Activated CD4-positive, alpha-beta T cell treated with anti-CD3 and anti-CD28 coated beads, Interleukin-2, amount 10 ng/mL, durations not matched to agents 7 days and 5 days (primary cell): ENCODE measurements at places on chromosomes 6 and 20. TPM values are rescaled to one million over a fixed set of nuclear protein-coding genes. Genes with fewer than 3 reads are reported as not detected.

SPAG4 gene
- total RNA-seq, result 1.9 TPM

GRCh38 chr6:31792090-31792374 lies 3.5 kb downstream of the VARS1 start:
- peaks cover 33% of the 10 kb centered on the region for H3K36me3 ChIP-seq
- no peaks in the 10 kb centered on the region for H3K27me3 ChIP-seq
- peak overlapping the region; percentile 46 for H3K27ac ChIP-seq
- peaks cover 46% of the 10 kb centered on the region for H3K4me1 ChIP-seq
- DNase-seq, result no peak
- no peak overlapping the region for H3K4me3 ChIP-seq

SLC16A10 gene
- total RNA-seq, result 3.2 TPM

GRCh38 chr6:154350293-154350692 lies 6.3 kb downstream of the IPCEF1 start:
- DNase-seq, result no peak
- no peak overlapping the region for H3K4me3 ChIP-seq
- no peak overlapping the region for H3K27ac ChIP-seq
- H3K4me1 ChIP-seq, result peaks cover 15% of the 10 kb centered on the region
- H3K27me3 ChIP-seq, result peaks cover 7% of the 10 kb centered on the region

GRCh38 chr6:10425975-10426780 lies 11.3 kb upstream of the TFAP2A start:
- peaks cover 18% of the 10 kb centered on the region for H3K4me1 ChIP-seq
- DNase-seq, result no peak
- peak overlapping the region; percentile 19 for H3K27ac ChIP-seq
- H3K4me3 ChIP-seq, result peak overlapping the region; percentile 53
- peaks cover 85% of the 10 kb centered on the region for H3K27me3 ChIP-seq

DNA sequence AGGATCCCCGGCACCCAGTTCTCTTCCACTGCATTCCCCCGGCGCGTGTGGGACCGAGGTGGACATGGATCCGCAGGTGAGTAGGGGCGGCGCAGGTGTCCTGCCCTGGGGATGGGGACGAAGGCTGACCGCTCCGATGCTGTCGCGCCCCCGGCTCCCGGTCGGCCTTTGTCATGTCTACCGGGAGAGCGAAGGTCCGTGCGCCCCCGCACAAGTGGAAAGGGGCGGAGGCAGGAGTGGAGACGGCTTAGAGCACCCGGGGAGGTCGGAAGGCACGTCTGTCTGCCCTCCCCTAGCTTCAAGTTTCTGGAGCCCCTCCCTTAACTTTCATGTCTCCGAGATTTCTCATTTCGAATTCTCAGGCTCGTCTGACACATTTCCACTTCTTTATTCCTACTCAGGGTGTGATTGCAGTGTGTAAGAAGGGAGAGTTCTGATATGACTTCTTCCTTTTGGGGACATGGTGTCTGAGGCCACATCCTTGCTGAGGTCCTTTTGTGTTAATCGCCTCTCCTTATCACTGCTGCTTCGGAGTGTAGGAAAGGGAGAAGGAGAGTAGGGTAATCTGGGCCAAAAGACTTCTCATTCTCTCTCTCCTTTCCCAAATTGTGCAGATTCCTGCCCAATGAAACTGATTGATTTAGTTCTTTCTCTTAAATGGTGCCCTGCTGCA lies 435 bp downstream of the KIFC1 start:
- H3K27me3 ChIP-seq, result no peaks in the 10 kb centered on the region
- H3K36me3 ChIP-seq, result peaks cover 36% of the 10 kb centered on the region
- peak; percentile 39 for DNase-seq
- H3K4me3 ChIP-seq, result peak overlapping the region; percentile 95
- peak overlapping the region; percentile 94 for H3K27ac ChIP-seq
- H3K4me1 ChIP-seq, result peaks cover 45% of the 10 kb centered on the region

DNA sequence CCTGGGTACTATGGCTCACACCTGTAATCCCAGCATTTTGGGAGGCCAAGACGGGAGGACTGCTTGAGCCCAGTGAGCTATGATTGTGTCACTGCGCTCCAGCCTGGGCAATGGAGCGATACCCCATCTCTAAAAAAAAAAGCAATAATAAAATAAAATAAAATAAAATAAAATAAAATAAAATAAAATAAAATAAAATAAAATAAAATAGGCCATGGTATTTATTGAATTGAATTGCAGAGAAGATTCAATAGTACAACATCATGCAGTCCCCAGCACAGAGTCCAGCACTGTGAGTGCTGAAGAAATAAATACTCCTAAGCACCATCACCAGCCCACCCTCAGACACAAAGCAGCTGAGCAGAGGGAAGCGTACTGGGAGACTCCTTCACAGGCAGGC lies 144.7 kb downstream of the RALGAPA2 start:
- H3K27ac ChIP-seq, result no peak overlapping the region
- peaks cover 9% of the 10 kb centered on the region for H3K36me3 ChIP-seq
- no peaks in the 10 kb centered on the region for H3K27me3 ChIP-seq
- H3K4me3 ChIP-seq, result no peak overlapping the region

DNA sequence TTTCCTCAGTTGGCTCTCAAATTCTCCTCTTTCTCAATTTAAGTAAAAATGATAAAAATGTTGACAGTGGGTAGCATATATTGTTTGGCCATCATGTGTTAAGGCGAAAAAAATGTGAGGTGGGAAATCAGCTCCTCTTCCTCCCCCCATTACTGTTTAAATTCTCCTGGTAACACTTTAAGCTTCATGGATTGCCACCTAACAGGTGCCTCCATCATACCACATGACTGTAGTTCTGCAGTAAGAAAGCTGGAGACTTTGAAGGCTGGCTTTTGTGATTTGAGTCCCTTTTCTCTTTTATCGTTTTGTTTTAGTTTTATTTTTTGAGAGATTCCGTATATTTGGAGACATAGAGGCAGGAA lies 1.2 kb downstream of the ZFAND3 start:
- H3K36me3 ChIP-seq, result peaks cover 3% of the 10 kb centered on the region
- peak overlapping the region; percentile 89 for H3K27ac ChIP-seq
- H3K27me3 ChIP-seq, result no peaks in the 10 kb centered on the region
- H3K4me3 ChIP-seq, result peak overlapping the region; percentile 92

MYL9 gene
- 0.42 TPM for total RNA-seq
